Progenitor cell of endocrine pancreas (in vitro differentiated cells): ENCODE measurements at places on chromosomes 3 and 15. TPM values are rescaled to one million over a fixed set of nuclear protein-coding genes. Genes with fewer than 3 reads are reported as not detected.

- H3K27ac ChIP-seq: peak overlapping the region; percentile 90
- H3K4me1 ChIP-seq: peaks cover 22% of the 10 kb centered on the region
- H3K4me3 ChIP-seq: no peak overlapping the region
- peaks cover 10% of the 10 kb centered on the region for H3K36me3 ChIP-seq
- no peaks in the 10 kb centered on the region for H3K27me3 ChIP-seq
Measured at GRCh38 chr15:60423537-60423936, 25.8 kb upstream of the ANXA2 start.

DNA sequence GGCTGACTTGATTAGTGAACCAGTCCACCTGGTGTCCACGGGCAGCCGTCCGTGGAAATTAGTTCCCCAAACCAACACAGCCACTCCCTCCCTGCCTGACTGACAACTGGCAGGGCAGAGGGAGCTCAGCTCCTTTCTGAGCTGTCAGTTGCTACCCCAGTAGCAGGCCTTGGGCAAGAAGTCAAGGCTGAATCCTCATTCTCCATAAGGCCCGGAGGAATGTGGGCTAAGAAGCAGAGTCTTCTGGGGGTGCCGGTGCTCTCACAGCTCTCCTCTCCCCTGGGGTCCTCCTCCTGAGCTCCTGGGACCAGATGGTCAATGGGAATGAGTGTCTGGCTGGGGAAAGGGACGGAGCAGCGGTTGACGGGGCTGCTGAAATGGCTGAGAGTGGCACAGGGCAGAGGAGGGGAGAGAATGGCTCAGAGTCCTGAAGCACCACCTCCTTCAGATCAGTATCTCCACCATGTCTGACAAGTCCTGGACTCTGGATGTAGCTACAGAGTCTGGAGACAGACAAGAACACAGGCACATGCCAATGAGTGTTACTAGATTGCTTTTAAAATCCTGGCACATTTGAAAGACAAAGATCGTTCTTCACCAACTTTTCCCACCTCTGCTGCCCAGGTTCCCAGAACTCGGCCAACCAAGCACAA is 16.9 kb downstream of the AMOTL2 start:
- no peaks in the 10 kb centered on the region for H3K27me3 ChIP-seq
- peaks cover 32% of the 10 kb centered on the region for H3K36me3 ChIP-seq
- H3K4me3 ChIP-seq: no peak overlapping the region
- peaks cover 21% of the 10 kb centered on the region for H3K4me1 ChIP-seq
- no peak for DNase-seq

Gene NEO1
- 118 and 123 TPM in 2 replicates for total RNA-seq

Gene ABI3BP
- not detected in 2 replicates for total RNA-seq

Gene BTLA
- total RNA-seq: not detected in 2 replicates
